ENCODE measurements at places on chromosomes 1 and 21.

- DNase-seq: no peak
These were observed 67.0 kb downstream of the XCL2 start for GRCh38 chr1:168476588-168477385.

- DNase-seq: peak; percentile 40
These were observed 99.4 kb downstream of the KCNJ15 start for GRCh38 chr21:38355992-38356781.

- no peak for DNase-seq
These were observed 318.6 kb downstream of the CAMTA1 start for GRCh38 chr1:7103874-7104273.

- peak; percentile 87 for DNase-seq
These were observed 42.9 kb upstream of the DMRTB1 start for GRCh38 chr1:53416269-53416813.

GRCh38 chr1:25577134-25577920 lies 33.9 kb downstream of the LDLRAP1 start:
- no peak for DNase-seq

GRCh38 chr21:44763050-44763378 lies 38.6 kb downstream of the UBE2G2 start:
- DNase-seq: no peak

- no peak for DNase-seq
These were observed 235.9 kb downstream of the FAM72C start for GRCh38 chr1:143735764-143736461.

DNA sequence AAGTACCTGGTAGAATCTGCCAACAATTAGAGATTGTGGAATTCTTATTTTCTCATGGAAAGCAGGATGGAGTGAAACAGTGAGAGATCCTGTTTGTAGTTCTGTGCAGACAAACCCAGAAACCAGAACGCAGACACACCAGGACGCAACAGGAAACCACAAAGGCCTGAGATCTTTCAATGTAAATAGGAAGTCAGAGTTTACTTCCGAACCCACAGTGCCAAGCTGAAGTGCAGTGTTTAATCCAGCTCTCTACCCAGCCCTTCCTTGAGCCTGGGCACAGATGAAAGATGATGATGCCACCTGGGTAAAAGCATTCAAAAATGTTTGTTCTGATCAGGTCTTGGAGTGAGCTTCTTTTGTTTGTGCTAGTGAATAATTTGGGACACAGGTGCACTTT lies 244.2 kb upstream of the HOOK1 start:
- DNase-seq: no peak

- no peak for DNase-seq
These were observed 47.5 kb downstream of the SH3GLB1 start for GRCh38 chr1:86751923-86752322.

- no peak for DNase-seq
These were observed 215.5 kb upstream of the USP25 start for GRCh38 chr21:15514073-15514946.

GRCh38 chr1:150912623-150913022 lies 13.5 kb upstream of the SETDB1 start:
- DNase-seq: no peak

- DNase-seq: no peak
These were observed 1.4 kb upstream of the STMN1 start for GRCh38 chr1:25907601-25908000.

DNA sequence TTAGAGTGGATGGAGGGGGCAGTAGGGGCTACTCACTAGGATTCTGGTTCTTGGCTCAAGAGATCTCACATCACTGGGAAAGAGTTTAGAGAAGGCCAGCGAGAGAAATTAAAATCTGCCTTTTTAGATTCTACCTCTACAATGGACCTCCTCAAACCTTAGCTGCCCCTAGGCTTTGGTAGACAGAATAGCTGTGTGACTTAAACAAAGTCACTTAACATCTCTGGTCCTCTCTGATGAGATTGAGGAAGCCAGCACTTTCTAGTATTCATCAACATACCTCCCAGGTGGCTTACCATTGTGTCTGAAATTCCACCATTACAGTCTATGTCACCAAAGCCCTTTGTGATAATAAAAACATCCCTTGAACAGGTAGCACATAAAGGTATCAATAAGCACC lies 18.7 kb downstream of the AADACL4 start:
- no peak for DNase-seq

DNA sequence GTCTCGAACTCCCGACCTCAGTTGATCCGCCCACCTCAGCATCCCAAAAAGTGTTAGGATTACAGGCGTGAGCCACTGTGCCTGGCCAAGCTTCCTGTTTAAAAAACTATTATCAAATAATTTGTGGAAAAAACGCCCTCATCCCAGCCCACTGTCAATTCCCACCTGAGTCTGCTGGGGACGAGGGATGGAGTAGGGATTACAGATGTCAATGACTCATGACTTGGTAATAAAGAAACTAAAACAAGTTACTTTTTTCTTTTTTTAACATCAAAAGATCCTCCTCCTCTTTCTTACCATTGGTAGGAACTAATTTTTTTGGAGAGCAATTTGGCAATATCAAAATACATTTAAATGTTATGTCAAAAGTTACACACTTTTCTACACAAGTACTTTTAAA lies 9.7 kb downstream of the CNN3 start:
- DNase-seq: no peak

DNA sequence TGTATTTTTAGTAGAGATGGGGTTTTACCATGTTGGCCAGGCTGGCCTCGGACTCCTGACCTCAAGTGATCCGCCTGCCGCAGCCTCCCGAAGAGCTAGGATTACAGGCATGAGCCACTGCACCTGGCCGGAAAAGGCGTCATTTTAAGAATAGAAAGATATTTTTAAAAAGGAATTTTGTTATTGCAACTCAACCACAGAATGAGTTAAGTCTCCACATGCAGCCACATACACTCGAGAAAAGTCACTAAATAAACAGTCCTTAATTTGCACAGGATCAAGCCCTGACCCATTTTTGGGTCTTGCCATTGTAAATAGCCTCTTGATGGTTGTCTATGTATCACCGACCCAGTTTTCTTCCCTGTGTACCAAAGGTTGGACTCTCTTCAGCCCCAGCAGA lies 85.5 kb downstream of the FBXO2 start:
- DNase-seq: no peak

DNA sequence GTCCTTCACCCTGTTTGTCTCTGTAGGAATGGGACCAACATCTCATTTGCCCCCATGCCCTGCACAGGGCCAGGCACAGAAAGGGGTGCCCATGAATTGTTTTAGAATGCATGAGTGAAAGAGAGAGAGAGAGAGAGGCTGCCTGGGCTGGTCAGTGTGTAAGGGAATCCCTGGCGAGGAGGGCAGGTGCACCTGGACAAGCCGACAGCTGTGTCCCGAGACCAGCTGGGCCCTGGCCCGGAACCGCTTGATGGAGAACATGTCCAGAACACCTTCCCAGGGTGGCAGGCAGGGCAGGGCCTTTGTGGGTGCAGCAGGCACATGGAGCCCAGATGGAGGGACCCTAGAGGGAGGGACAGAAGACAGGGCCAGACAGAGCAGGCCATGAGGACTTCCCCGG lies 22.7 kb downstream of the SPOCD1 start:
- no peak for DNase-seq

DNA sequence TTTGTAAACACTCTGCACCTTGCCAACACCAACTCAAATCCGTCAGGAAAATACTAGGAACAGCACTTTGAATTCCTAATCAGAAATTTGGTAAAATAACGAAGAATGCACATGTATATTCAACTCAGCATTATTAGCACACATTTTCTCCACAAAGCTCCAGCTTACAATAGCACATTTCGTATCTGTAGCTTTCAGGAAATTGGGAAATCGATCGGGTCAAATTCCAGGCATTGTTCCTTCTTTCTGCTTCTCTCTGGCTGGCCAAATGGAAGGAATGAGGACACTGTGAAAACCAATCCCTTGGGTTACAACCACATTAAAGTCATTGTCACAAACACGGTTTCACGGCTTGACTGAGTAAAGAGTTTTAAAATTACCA lies 58.6 kb downstream of the NPHP4 start:
- no peak for DNase-seq

- DNase-seq: no peak
These were observed 6.1 kb upstream of the C4BPA start for GRCh38 chr1:207097871-207098324.

- no peak for DNase-seq
These were observed 6.6 kb downstream of the PEF1 start for GRCh38 chr1:31637915-31638673.

DNA sequence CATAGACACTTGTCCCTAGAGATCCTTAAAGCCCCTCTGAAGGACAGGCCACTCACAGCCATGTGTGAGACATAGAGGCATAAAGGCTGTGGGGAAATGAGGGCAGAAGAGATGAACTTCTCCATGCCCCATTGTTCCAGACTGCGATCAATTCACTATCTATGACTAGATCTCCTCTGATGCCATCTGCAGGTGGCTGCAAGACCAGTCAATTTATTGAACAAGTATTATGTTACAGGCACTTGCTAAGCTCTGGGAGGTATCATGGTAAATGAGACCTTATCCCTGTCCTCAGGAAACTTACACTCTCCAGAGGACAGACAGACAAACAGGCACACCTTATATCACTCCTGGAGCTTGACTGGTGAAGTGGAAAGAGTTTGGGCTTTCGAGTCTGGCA lies 22.9 kb downstream of the UBIAD1 start:
- no peak for DNase-seq

DNA sequence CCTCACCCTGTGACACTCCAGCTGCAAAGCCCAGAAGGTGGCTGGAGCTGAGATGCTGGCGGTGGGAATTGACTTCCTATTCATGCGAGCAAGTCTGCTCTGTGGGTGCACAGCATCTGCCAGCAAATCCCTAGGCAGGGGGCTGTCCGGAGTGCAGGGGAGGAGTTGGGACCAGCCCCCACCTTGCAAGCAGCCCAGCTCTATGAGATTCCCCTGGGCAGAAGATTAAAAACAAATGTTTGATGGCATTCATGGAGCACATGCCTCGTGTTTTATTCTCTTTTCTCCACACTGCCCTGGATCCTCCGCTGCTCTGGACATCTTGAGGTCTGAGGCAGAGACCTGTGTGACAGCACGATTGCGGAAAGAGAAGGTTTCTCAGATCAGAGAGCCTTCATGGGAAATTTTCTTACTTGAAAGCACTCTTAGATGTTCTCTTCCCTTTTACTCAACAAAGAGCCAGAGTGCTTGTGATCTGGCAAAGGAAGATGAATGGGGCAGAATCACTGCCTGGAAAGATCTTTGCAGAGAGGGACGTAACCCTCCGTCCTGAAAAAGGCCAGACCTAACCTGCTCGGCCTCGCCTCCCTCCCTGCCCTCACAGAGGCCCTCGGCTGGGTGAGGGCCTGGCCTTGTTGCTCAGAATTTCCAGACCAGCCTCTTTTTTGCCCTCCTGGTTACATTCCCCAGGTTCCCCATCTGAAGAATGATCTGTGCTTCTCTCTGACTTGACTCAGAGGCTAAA lies 597.1 kb downstream of the KIF26B start:
- DNase-seq: no peak

DNA sequence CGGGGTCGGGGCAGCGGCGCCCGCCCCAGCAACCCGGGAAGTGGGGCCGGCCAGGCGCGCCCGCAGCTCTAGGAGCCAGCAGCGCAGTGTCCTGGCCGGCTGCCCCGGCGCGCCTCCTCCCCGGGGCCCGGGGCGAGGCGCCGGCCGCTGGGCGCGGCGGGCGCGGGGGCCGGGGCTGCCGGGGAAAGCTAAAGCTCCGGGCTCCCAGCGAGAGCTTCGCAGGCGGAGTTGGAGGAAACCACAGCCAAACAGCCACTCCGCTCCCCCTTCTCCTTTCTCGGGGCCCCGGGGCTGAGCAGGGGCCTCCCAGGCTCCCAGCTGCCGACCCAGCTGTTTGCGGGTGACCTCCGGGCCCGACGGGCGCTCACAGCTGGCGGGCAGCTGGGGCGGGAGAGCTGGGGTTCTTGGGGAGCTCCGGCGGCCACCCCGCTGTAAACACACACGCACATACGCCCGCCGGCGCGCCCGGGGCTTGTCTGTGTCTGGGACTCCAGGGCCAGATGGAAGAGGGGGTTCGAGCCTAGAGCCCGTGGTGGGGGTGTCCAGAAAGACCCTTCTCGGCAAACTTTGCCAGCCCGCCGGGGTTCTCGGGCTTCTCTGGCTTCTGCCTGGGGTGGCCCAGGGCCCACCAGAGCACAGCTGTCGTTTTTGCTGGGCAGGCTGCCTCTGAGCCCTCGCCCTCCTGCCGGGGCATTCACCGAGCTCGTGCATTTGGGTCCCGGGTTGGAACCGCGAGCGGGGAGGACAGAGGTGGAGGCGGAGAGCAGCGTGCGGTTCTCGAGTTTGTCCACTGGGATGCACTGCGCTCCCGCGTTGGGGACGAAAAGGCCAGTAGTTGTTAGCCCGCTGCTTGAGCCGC lies 1.5 kb downstream of the AJAP1 start:
- no peak for DNase-seq

DNA sequence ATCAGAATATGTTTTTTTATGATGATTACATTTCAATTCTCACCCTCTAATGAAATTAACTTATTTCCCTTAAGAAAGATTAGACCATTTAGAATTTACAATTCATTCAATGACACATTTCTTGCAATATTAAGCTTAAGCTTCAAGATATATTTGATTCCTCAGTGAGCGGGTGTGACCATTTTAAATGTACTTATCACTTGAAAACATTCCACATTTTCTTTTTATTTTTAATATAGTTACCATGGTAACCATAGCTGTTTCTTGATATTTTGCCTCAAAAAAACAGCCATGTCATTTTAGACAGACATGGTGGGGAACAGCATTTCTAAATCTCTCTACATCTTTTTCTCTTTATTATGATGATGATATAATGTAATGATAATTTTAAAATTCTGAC lies 1029.0 kb upstream of the B3GALT2 start:
- DNase-seq: no peak

GRCh38 chr1:38991638-38992411 lies 749 bp downstream of the AKIRIN1 start:
- DNase-seq: peak; percentile 45

DNA sequence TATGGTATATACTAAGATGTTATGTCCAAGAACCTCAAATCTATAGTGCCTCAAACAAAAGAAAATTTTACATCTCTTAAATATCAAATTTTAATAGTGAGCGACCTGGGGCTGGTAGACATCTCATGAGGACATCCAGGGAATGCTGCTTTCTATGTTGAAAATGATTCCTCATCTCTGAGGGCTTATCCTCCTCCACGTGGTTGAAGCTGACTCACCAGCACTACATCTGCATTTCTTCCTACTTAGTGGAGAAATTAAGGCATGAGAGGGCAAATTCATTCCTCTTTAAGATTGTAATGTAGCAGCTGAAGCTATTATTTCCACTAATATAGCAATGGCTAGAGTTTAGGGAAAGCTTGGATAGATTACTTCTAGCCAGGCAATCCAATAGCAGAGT lies 529.5 kb downstream of the COL11A1 start:
- DNase-seq: no peak

- DNase-seq: no peak
These were observed 74.3 kb upstream of the COG2 start for GRCh38 chr1:230568008-230568407.

DNA sequence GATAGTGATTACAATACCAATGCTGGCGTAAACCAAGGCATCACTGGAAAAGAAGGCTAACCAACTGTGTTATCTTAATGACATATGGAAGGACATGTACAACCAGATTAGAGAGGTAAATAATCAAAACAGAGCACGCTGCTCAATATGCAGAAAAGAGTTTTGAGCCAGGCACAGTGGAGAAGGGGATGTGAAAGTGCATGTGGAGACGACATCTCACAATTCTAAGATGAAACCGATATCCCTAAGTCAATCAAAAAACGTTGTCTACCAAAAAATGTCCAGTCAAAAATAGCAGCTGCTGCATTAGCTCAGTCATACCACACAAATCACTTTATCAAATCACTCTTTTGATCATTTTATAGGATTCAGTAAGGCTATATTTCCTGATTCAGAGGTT lies 116.3 kb upstream of the OLIG2 start:
- DNase-seq: no peak

GRCh38 chr1:116854716-116855115 lies 55.0 kb upstream of the PTGFRN start:
- DNase-seq: no peak

Data from NCI-H526 treated with DMSO at 0.1 percent for 48 hours (cell line).